ENCODE measurements at places on chromosomes 7 and 10.

DNA sequence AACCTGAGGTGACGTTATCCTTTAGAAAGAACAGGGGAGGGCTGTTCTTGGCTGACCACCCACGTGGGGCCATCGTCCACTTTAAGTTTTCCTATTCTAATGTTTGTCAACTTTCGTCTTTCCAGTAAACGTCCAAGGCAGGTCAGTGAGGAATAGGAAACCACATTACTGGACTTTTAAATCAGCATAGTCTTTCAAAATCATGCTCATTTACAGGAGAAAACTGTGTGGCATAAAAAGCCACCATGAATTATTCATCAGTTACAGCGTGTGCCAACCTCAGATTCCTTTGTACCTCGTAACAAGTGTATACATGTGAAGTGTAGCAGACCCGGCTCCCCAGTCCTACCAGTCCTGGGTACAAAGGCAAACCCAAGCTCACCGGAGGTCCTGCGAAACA lies 25.1 kb upstream of the ABLIM1 start:
- DNase-seq = no peak

DNA sequence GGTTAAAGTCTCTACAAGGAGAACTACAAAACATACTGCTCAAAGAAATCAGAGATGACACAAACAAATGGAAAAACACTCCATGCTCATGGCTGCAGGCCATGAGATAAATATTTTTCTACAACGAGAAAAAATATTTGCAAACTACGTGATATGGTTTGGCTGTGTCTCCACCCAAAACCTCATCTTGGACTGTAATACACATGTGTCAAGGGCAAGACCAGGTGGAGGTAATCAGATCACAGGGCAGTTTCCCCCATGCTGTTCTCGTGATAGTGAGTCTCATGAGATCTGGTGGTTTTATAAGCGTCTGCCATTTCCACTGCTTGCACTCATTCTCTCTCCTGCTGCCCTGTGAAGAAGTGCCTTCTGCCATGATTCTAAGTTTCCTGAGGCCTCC lies 57.8 kb downstream of the COA1 start:
- no peak for DNase-seq

- peak; percentile 48 for DNase-seq
These were observed 500 bp downstream of the CUL1 start for GRCh38 chr7:148699024-148699781.

DNA sequence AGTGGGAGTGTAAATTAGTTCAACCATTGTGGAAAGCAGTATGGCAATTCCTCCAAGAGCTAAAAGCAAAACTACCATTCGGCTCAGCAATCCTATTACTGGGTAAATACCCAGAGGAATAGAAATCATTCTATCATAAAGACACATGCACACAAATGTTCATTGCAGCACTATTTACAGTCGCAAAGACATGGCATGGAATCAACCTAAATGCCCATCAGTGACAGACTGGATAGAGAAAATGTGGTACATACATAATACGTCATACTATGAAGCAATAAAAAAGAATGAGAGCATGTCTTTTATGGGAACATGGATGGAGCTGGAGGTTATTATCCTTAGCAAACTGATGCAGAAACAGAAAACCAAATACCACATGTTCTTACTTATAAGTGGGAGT lies 876.5 kb upstream of the LRRTM3 start:
- DNase-seq = no peak

DNA sequence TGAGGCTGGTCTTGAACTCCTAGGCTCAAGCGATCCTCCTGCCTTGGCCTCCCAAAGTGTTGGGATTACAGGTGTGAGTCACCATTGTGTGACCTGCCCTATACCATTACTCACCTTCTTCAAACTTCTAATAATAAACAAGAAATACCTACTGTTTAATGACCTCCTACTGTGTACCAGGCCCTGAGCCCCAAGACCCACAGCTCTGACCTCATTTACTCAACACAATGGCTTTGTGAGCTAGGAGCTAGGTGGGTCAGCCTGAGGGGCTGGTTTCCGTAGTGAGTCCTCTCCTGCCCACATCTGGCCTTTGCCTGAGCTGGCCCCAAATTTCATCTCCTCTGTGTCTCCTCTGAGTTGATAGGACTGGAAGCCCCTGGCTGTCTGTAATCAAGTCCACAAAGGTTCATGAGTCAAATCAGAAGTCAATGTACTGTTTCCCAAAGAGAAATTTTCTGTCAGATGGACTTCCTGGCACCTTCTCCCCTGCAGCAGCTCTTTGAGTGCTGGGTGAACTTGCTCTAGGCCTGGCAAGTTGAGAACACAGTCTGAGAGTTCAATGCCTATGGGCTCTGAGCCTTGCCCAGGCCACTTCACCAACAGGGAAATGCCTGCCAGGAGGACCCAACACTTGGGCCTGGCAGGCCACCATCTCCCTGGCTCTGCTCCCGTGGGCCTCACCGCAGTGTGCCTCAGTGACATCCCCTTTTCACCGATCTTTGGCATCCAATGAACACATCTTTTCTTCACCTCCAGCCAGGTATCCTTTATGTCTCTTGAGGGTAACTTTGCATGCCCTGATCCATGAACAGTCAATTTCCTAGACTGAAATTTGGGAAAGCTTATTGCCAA lies 24.0 kb downstream of the NEURL1 start:
- DNase-seq = no peak

GRCh38 chr7:50656141-50656895 lies 91.1 kb upstream of the DDC start:
- no peak for DNase-seq

- no peak for DNase-seq
These were observed 17.4 kb upstream of the ATOH7 start for GRCh38 chr10:68249297-68249696.

DNA sequence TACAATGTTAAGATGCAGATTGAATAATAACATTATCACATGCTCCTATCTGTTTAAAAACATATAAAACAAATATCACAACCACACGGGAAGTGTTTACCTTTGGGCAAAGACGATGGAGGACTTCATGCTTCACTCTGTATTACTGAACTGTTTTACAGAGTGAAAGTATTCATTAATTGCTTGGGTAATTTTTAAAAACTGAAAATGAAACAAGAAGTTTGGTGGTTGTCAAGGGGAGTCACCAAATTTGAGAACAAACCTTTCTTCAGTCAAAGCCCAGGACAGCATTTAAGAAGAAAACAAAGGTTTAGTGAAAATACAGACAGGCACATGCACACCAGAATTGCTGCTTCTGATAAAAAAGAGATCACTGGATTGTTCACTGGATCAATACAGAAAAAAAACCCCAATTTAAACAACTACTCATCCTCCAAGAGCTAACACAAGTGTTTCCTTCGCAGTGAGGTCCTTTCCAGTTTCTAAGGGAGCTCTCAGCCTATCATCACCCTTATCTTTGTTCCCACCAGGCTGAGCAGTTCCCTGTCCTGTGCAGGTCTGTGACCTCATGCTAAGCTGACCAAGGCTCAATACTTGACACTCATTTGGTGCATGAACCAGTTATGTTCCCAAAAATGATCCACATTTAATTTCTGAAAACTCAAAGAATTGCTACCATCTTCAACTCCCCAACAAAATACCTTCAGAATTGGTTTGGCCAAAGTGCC lies 8.8 kb downstream of the PARP12 start:
- no peak for DNase-seq

DNA sequence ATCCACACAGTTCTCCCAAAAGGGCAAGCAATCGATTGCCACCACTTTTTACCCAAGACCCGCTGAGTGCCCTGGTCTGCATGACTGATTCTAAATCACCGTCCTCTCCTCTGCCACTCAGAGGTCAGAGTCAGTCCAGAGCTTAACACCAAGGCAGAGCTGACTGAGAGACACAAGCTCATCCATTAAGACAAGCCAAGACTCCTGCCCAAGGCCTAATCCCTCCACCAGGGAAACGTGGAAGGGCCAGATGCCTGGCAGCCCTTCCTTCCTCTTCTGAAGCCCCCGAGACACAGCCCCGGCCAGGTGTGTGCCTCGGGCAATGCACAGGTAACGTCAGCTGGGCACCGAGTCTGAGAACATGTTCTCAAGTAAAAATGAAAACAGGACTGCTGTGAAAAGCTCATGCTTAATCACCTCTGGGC lies 51.7 kb downstream of the DIP2C start:
- DNase-seq = no peak

- DNase-seq = no peak
These were observed 72.5 kb upstream of the FZD1 start for GRCh38 chr7:91191771-91192170.

GRCh38 chr7:148547951-148548350 lies 42.6 kb upstream of the C7orf33 start:
- DNase-seq = no peak

DNA sequence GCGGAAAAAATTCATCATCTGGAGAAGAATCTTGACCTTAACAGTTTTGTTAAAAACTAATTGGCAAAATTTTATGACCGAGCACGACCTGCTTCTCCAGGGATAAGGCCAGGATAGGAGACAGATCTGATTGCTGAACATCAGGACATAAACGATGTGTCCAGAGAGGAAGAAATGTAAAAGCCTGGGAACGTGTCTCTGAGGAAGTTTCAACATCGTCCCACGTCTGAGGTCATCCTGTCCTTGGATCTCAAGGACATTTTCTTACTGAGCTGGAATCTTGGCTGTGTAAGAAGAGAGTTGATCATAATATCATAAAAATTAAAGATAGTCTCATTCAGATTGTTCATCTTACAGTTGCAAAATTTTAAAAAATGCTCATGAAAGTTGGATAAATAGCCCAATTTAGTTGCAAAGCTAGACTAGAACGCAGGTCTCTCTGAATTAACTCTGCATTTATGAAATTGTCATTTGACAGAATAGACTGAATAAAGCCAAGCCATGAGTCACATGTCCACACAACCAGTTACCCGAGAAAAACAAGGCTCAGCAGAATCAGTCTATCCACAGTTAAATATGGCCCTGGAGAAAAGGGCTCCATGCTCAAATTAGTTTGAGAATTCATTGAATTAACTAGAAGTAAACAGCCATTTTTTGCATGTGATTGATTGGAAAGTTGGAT lies 120.0 kb upstream of the EGFR start:
- DNase-seq = no peak

GRCh38 chr7:17774248-17774647 lies 166.0 kb downstream of the SNX13 start:
- no peak for DNase-seq

DNA sequence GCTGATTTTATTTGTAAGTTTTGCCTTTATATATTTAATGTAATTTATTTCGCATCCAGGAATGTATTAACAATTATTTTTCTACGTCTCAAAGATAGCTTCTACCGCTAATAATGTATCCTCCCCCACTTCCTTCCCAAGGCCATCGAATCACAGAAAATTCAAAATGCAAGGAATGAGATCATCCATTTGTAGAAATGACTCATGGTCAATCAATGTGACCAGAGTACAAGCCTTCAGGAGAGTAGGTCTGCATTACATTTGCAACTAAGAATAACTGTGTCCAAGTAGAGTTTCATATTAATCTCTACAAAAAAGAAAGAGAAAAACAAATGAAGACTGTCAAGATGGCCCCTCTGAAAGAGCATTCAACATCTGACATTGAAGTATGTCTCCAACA lies 205.9 kb upstream of the PHF14 start:
- DNase-seq = no peak

- DNase-seq = no peak
These were observed 167.9 kb downstream of the RNF216 start for GRCh38 chr7:5613607-5614006.

- DNase-seq = no peak
These were observed 182.9 kb upstream of the TCERG1L start for GRCh38 chr10:131494451-131494850.

- DNase-seq = no peak
These were observed 7.1 kb upstream of the EMX2 start for GRCh38 chr10:117535298-117536071.

DNA sequence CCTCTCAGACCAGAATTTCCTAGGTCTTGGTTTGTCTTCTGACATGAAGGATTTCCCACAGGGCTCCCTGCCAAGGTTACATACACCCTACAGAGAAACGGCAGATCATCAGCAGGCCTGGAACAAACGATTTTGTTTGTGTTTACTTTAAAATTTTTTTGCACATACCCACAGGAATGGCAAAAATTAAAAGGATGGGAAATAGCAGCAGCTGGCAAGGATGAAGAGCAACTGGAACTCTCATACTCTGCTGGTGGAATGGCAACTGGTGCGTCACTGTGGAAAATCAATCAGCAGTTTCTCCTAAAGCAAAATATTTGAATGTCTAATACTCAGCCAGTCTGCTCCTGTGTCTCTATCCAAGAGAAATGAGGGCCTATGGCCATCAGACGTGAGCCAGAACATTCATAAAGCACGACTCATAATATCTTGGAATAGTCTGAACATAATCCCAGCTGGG lies 6.5 kb downstream of the BAIAP2L1 start:
- DNase-seq = no peak

- DNase-seq = no peak
These were observed 875 bp upstream of the DDIT4 start for GRCh38 chr10:72272689-72273409.

- no peak for DNase-seq
These were observed 253.1 kb upstream of the PITRM1 start for GRCh38 chr10:3425716-3426115.

GRCh38 chr10:23051855-23052331 lies 43.5 kb upstream of the MSRB2 start:
- DNase-seq = no peak

GRCh38 chr10:10564081-10564794 lies 453.4 kb upstream of the CELF2 start:
- no peak for DNase-seq

GRCh38 chr10:132820056-132820455 lies 34.1 kb upstream of the NKX6-2 start:
- no peak for DNase-seq

- no peak for DNase-seq
These were observed 15.4 kb downstream of the FGF8 start for GRCh38 chr10:101760510-101760909.

DNA sequence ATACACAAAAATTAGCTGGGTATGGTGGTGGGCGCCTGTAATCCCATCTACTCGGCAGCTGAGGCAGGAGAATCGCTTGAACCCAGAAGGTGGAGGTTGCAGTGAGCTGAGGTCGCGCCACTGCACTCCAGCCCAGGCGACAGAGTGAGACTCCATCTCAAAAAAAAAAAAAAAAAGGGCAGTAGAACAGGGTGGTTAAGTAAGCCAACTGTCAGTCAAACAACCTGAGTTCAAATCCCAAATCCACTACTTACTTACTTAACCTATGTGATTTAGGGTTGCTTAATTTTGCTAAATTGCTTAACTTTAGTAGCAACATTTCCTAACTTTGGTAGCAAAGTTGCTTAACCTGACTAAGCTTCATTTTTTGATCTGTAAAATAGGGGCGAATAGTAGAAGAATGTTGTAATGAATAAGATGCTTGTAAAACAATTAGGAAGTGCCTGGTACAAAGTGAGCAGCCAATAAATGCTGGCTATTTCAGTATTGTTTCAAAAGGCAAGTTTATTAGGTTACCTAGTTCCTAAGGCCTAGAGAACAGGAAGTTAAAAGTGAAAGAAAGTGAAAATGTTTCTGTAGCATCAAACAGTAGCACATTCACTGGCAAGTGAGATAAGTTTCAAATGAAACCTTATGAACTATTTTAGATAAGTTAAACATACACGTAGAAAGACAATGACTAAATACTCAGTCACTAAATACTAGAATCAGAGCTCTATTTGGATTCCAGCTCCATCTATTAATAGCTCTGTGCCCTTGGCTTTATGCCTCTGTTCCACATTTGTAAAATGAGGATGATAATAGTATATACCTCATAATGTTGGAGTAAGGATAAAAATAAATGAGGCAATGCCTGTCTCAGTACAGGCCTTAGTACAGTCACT lies 64.3 kb downstream of the HOXA1 start:
- DNase-seq = no peak

Measured in CD4-positive, alpha-beta T cell (primary cell).